ENCODE measurements at places on chromosomes 2 and 18.

DNA sequence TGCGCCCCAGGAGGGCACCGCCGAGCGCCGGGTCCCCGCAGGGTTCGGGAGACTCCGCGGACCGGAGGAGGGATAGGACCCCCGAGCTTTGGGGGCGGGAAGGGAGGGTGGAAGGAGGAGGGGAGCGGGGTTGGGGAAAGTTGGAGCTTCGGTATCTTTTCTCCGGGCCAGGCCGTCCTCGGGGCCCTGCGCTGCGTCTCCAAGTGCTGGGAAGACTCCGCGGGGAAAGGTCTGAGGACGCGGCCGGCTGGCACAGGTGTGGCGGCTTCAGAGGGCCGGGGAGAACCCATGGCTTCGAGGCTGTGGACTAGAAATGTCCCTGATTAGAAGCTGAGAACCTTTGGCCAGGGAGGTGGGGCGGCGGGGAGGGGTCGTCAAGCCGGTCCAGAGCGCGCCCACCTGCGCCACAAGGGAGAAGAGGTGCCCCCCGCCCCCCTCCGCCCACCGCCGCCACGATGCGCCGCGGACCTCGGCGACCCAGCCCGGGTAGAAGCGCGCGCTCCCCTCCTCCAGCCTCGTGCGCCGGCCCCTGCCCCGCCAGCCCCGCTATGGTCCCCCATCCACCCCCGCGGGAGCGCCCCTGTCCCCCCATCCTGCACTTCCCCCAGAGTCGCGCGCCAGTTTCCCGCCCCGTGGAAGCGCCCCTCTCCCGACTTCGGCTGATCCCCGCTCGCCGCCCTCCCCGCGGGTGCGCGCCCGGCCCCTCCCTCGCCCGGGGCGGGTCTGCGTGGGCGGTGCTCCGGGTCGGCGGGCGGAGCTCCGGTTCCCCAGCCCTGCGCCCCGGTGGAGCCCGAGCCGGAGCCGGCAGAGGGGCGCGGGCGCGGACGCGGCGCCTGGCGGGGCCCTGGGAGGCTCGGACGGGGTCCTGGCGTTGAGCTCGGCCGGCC lies at the start of gene SNTG2:
Gene SNTG2 (plus strand): TSS at position 770 of the 887 bp plus-strand sequence. CDS start 148 bp downstream, outside the sequence.
- DNase-seq = peak; percentile 84

DNA sequence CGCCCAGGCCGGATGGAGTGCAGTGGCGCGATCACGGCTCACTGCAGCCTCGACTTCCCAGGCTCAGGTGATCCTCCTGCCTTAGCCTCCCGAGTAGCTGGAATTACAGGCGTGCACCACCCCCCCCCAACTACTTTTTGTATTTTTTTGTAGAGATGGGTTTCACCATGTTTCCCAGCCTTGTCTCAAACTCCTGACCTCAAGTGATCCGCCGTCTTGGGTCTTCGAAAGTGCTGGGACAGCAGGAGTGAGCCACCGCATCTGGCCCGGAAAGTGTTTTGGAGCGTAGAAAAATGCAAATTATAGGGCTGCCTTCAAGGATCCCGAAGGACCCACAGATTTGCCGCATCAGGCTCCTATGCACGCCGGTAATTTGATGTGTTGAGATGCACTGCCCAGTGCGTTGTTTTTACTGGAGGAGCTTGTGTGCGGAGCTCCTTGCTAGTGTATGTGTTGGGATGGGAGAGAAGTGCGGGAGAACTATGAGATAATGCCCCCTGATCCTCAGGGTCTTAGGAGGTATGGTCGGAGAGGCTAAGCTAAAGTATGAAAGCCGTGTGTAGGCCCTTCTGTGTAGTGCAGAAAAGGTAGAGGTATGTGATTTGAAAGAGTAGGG lies 1.2 kb upstream of the CLASP1 start:
- DNase-seq = no peak

GRCh38 chr2:17814601-17815000 lies 1.7 kb upstream of the MSGN1 start:
- no peak for DNase-seq

DNA sequence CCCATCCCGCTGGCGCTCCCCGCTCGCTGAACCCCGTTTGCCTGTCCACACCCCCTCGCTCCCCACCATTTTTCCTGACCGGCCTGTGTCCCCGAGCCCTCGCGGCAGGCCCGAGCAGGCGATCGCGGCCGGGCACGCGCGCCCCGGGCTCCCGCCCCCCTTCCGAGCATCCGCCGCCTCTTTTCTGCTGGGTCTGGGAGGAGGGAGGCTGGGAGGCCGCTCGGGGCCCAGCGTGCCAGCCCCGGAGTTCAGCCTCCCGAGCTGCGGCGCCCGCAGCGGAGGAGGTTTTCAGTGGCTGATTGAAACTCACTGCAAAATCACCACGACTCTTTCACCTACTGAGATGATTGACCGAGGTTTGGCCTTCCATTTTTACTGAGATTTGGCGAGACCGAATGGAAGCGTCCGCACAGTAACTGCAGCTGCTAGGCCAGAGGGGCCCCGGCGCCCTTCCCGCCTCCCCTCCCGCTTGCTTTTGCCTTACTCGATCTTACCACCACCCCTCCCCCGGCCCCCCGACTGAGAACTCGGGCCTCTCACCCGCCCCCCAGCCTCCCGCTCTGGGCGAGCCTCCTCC lies 4.8 kb downstream of the SOX11 start:
- DNase-seq = no peak

DNA sequence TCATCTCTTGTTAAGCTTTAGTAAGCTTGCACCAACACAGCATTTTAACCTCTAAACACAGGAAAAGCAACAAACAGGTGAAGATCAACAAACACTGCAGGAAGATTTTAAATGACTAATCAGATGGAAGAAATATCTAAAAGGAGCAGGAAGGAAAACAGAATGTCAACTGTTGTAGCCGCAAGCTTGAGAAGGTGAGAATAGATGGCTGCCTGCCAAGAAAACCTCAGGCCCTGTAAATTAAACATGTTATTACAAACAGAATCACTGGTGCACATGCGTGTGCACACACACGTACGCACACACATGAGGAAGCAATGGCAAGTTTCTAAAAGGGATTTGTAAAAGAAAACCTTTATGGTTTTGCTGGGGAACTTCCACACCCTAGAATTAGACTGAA lies 257.8 kb upstream of the GALNT5 start:
- no peak for DNase-seq

DNA sequence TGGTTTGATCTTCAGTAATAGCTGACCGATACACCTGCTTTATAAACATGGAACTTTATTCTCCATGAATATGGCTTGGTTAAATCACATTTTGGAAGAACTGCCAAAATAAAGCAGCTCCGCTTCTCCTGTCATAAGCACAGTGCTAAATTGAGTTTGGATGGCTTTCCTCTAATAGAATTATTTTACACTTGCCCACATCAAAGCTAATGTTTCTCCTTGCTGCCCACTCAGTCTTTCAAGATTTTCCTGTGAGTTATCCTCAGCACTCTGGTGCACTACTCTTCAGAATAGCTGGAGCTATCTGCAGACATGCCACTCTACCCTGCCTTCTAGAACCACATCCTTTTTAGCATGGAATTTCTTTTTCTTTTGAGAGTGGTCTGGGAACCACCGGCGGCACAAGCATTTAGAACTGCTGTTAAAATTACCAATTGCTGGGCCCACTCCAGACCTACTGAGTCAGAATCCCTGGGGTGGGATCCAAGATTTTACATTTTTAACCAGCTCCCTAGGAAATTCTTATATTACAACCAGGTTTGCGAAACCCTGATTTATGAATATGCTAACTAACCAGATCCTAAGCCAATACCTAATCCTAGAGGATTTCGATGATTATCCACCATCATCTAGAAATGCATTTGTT lies 283.3 kb downstream of the AFF3 start:
- no peak for DNase-seq

DNA sequence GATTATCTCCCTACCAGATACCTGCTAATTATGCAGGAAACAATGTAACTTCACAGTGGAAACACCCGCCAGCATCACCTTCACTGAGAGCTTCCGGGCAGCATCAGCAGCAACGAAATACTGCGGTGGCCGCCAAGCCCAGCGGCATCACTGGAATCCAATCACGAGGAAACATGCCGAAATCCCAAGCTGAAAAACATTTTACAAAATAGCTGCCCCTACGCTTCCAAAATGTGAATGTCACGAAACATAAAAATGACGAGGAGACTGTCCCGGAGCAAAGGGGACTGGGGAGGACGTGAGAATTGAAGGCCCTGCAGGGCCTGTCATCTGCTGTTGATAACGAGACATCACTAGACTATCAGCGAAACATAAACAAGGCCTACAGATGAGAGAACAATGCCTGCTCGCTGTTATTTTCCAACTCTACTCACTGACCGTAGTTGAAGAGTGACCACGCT lies 82.6 kb downstream of the HDAC4 start:
- DNase-seq = no peak

GRCh38 chr2:145725876-145726275 lies 1206.0 kb upstream of the ZEB2 start:
- DNase-seq = no peak

DNA sequence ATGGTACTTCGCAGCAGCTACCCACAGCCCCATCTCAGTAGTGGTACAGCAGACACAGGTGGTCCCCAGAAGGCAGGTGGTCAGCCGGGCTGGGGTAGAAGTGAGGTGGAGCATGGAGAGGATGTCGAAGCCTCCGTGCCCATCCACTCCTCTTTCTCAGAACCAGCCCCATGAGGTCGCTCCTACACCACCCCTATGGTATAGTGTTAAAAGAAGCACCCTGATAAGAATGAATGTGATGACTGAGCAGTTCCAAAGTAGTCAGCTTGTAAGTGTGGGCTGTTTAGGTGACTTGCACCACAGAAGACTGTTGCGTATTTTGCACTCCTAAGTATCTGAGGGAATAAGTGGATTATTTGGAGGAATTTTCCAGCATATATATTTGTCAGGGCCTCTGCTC lies 111.3 kb downstream of the WDSUB1 start:
- no peak for DNase-seq

GRCh38 chr2:5729416-5729815 lies 37.2 kb downstream of the SOX11 start:
- DNase-seq = no peak

DNA sequence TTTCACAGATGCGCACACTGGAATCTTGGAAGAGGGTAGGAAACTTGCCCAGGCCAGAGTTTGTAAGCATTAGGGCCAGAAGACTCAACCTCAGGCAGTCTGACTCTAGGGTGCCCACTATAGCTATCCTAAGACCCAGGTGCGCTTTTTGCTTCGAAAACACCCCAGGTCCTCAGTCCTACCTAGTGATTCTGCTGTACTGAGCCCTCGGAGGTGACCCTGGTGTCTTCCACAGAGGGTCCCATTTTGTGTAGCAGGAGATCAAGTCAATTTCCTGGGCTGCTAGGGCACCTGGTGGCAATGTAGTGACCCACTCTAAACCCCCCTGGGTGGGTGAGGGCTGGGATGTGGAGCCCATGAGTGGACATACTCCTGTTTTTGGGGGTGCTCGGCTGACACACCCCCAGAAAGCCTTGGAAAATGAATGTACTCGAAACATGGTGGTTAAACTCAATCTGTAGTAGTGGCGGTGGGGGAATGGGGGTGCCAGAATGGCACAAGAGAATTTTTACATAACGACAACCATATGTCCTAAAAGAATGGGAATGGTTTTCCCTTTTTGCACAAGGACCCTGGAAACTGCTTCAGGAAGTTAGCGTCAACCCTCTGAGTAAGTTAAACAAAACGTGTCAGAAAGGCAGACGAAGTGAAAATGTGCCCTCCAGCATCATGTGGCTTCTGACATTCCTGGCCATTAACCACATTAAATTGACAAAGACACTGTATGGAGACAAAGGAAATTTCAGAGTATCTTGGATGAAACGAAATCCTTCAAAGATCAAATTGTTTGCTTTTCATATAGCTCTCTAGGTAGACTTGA lies 218.0 kb upstream of the COPS8 start:
- peak; percentile 18 for DNase-seq

DNA sequence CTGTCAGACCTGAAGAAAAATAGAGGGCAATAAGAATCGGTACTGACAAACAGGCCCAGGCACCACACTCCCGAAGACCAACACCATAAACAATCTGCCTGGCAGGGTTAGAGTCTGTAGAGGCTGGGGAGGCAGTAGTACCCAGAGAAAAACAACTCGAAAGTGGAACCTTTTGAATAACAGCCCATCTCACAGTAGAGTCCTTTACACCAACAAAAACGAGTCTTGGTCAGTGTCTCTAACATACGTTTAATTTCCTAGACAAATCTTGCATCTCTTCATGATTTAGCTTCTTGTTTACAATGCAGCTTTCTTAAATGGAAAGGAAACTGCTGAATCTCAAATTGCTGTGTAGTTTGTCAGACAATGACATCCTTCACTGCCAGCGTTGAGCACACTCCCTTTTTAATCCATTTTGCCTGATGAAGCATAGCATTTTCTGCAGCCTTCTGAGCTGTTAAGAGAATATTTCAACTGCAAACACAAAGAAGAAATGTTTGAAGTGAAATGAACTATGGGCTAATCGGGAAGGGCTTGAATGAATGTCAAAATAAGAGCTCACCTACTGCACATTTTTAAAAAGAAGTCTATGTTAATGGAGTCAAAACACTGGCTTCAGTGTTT lies 73.1 kb upstream of the DSG1 start:
- no peak for DNase-seq

DNA sequence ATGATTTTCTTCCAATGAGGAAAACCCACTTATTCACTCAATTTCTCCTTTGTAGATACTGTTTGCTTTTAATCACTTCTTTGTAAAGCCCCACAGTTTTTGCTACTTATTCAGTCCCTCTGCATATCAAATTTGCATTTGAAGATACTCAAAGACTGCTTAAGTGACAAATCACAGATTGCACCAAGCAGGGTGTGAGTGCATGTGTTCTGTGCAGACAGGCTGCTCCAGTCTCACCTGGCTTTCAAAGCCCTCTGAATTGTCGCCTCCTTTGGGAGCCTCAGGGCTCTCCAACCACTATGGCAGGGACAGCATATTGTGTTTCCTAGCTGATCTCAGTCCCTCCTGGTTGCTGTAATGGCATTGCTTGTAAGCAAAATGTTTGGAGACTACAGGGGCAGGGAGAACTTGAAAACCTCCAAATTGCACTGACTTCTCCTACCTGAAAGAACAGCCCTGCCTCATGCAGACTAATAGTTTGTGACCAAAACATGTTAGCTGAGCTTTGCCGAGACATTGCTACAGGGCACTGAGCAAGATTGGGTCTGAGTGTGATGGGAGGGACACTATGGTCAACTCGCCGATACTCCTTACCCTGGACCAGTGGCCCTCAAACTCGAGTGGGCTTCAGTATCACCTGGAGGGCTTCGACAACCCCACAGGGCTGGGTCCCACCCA lies 96.8 kb downstream of the POLE4 start:
- DNase-seq = no peak

DNA sequence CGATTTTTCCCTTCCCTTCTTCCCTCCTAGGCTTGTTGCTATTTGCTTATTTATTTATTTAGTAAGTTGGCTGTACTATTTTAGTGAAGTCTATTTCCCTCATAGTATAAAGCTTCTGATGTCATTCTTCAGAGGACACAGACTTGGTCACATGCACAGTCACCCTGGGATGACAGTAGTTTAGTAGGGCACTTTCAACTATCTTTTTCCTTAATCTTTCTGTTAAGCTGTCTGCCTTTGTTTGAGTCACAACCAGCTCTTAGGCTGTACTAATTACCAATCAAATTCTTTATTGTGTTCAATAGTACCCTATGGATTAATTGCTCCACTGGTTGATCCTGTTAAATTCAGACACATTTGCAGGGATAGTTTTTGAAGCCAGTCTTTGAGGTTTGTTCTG lies 26.9 kb upstream of the RAB31 start:
- DNase-seq = no peak

Measured in activated CD8-positive, alpha-beta memory T cell treated with anti-CD3 and anti-CD28 coated beads, Interleukin-2, amount 50 U/mL, for 48 hours (primary cell).